ENCODE measurements at places on chromosomes 11 and 22. TPM values are rescaled to one million over a fixed set of nuclear protein-coding genes. Genes with fewer than 3 reads are reported as not detected.

Gene ALX4
- total RNA-seq, result 0.58 TPM

Gene PLAAT5
- not detected for total RNA-seq

Gene PIH1D2
- total RNA-seq, result 1.5 TPM

Gene PDE2A
- 0.58 TPM for total RNA-seq

Gene MN1
- 16.0 TPM for total RNA-seq

Gene BATF2
- total RNA-seq, result 1.0 TPM

Gene C11orf86
- not detected for total RNA-seq

Gene BMAL1
- total RNA-seq, result 8.4 TPM
